ENCODE measurements at places on chromosomes 6 and 20. TPM values are rescaled to one million over a fixed set of nuclear protein-coding genes. Genes with fewer than 3 reads are reported as not detected.

The SRC gene
- 9.5 TPM for polyA plus RNA-seq

The SLC22A3 gene
- 0.88 TPM for polyA plus RNA-seq

The COL12A1 gene
- 5.4 TPM for polyA plus RNA-seq

The FAM83B gene
- polyA plus RNA-seq: 1.5 TPM

The IYD gene
- not detected for polyA plus RNA-seq

The TFAP2C gene
- 0.14 TPM for polyA plus RNA-seq

The SALL4 gene
- polyA plus RNA-seq: 0.09 TPM

The ZNF341 gene
- 2.0 TPM for polyA plus RNA-seq

The SLC52A3 gene
- polyA plus RNA-seq: 1.6 TPM

The OPRM1 gene
- polyA plus RNA-seq: not detected

The CEBPB gene
- 16.4 TPM for polyA plus RNA-seq

The ZC2HC1B gene
- not detected for polyA plus RNA-seq

The ABHD16B gene
- polyA plus RNA-seq: 0.54 TPM

All from right cardiac atrium (tissue), 5 donors.